Fibroblast of skin of back (primary cell): ENCODE measurements at places on chromosomes 12 and 14.

- peak; percentile 17 for DNase-seq
These were observed 24.4 kb upstream of the TBX5 start for GRCh38 chr12:114430306-114430705.

DNA sequence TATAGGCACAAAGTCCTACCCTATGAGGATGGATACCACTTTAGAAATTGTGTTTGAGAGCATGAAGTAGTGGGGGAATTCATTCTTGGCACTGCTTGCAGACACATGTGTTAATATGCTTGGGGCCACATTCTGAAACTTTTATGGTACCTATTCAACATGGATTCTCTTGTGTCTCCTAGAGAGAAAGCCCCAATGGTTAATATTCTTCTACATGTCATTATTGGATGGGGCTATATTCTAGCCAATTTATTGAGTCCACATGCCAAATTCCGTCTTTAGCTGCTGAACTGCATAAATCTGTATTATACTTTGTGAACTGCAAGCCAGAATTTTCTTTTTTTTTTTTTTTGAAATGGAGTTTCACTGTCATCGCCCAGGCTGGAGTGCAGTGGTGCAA lies 140.0 kb downstream of the KICS2 start:
- DNase-seq, result no peak

DNA sequence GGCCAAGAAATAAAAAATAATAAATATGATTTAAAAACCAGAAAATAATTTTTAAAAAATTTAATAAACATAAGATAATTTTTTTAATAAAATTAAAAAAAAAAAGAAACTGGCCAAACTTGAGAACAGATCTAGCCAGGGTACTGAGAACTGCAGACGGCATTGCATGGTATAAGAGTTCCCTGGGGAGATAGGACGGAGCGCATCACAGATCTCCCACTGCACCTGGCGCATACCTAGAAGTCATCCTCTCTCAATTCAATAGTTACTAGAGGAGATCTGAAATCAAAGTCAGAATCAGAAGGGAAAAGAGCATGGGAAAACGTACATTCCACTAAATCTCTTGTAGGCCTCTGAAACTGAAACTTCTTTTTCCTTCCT lies 58.9 kb upstream of the BCL2L14 start:
- no peak for DNase-seq

GRCh38 chr12:28035500-28035899 lies 63.0 kb upstream of the PTHLH start:
- peak; percentile 80 for DNase-seq

DNA sequence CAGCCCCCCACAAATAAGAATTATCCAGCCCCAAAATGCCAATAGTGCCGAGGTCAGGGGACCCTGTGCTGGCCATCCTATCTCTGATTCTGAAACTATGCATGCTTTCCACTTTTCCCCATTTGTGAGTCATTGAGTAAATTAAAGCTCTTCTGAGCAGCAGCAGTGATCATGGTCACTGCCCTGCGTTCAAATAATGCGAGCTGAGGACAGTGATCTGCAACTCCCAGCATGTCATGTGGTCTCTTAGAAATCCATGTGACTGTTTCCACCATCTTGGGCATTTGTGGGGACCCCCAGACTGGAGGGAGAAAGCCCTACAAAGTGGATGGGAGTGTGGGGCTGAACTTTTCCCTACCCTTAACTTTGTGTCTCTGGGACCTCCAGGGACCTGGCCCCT lies 53.8 kb downstream of the C14orf132 start:
- peak; percentile 54 for DNase-seq

DNA sequence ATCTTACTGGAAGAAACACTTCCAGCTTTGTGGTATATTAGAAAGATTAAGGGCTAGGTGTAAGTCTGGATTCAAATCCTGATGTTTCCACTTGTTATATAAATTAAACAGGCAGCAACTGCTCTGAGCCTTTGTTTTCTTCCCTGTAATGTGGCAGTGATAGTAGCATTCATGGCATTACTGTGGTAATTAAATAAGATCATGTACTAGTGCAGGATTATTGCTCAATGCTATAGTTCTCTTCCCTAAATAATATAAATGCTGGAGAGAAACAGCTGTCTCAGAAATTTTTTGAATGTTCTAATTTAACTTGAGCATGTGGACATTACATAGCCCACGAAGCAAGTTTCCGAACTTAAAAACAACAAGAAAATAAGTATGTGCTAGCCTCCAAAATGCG lies 5.4 kb downstream of the TMEM117 start:
- DNase-seq, result no peak

DNA sequence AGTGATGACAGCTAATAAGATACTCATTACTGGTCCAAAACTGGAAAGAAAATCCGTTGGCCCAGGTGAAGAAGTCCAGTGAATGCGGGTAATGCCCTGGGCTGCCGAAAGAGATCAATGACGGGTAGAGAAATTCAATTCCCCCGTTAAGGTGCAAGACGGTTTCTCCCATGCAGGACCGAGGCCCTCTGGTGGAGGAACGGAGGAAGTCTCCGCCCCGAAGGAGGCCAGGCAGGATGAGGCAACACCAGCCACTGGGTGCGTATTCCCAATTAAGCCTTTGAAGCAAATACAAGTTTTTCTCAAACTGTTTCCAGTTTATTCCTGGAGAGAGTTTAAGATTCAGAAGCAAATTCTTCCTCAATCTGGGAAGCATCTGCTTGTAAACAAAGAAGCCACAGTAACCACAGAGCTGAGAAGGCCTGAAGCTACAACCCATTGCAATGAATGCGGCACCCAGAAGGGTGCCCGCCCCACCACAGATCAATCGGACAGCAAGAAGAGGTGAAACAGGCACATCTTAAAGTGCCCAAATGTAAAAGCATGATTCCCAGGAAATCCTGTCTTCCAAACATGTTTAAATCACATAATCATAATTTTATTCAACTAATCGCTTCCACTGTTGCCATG lies 118.5 kb downstream of the TTC7B start:
- peak; percentile 75 for DNase-seq

GRCh38 chr14:53389202-53389601 lies 236.1 kb upstream of the DDHD1 start:
- DNase-seq, result peak; percentile 53
